ENCODE measurements at places on chromosomes 1 and 21.

- no peak for DNase-seq
Measured at GRCh38 chr1:63651161-63651701, 58.0 kb downstream of the PGM1 start.

GRCh38 chr1:41487126-41488039 lies 2.9 kb upstream of the EDN2 start:
- no peak for DNase-seq

DNA sequence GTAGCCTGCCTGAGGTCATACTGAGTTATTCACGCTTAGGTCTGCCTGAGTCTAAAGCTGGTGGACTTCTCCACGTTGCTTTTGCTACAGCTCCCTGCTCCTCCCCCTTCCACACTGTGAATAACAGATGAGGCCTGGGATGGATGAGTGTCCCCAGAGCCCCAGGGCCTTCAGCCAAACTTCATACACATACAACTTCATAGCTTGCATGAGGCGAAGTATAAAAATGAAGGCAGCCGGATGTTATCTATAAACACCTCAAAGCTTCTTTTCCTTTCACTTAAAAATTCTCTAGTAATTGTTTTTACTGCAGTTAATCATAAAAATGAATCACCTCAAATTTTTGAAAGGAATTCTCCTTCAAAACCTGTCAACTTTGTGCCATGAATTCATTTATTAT lies 70.2 kb downstream of the DAB1 start:
- DNase-seq: no peak

- no peak for DNase-seq
Measured at GRCh38 chr21:14968821-14969220, 96.0 kb downstream of the NRIP1 start.

GRCh38 chr1:26189751-26190275 lies 589 bp upstream of the CATSPER4 start:
- DNase-seq: no peak

DNA sequence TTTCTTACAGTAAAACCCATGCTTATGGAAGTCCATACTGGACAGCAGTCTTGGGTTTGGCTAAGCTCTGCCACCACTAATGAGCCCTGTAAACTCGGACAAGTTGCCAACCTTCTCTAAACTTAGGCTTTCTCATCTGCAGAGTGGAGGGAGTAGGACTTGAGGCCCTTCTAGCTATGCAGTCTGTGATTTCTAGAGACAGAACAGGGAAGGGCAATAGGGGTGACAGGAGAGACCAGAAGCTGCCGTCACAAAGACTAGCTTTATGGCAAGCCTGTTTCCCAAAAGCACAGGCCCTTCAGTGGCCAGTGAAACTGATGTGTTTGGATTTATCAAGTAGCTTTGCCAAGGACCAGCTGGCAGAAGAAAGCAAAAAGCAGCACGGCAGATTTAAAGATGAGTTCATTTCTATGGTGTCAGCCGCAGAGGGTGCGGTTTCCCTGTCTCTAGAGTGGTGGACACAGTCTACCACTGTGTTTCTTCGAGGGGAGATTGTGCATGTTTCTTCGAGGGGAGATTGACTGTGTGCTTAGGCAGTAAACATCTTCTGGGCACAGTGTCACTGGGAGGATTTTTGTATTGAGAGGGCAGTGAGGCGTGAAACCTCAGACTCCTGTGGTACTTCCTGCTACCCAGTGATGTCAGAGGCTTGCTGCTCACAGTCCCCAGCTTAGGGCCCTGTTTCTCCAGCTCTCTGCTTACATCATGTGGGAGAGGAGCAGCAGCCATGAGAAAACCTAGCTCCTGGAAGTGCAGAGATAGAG lies 119.0 kb downstream of the ROR1 start:
- no peak for DNase-seq

DNA sequence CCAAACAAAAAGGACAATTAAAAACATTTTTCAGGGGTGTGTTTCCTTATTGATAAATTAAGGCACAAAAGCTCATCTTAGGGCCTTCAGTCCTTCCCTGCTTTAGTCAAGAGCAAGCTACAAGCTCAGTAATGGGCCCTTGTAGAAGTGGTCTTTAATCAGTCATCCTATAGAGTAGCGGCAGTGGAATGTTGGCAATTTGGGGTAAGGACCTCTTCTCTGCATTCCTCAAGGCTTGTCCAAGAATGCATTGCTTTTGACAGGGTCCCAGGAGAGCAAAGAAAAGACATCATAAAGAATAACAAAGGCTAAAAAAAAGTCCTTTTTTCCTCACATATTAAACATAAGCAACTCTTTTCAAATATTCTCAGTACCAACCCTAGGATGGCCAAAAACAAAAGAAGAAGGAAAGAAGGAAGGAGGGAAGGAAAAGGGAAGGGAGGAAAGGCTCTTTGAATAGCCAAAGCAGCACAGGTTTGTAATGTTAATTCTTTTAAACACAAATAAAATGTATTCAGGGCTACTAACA lies 27.3 kb upstream of the CAMK1G start:
- no peak for DNase-seq

- peak; percentile 54 for DNase-seq
Measured at GRCh38 chr1:39115271-39116110, 89.0 kb upstream of the MACF1 start.

- no peak for DNase-seq
Measured at GRCh38 chr1:159548126-159548525, 12.3 kb upstream of the OR10J5 start.

DNA sequence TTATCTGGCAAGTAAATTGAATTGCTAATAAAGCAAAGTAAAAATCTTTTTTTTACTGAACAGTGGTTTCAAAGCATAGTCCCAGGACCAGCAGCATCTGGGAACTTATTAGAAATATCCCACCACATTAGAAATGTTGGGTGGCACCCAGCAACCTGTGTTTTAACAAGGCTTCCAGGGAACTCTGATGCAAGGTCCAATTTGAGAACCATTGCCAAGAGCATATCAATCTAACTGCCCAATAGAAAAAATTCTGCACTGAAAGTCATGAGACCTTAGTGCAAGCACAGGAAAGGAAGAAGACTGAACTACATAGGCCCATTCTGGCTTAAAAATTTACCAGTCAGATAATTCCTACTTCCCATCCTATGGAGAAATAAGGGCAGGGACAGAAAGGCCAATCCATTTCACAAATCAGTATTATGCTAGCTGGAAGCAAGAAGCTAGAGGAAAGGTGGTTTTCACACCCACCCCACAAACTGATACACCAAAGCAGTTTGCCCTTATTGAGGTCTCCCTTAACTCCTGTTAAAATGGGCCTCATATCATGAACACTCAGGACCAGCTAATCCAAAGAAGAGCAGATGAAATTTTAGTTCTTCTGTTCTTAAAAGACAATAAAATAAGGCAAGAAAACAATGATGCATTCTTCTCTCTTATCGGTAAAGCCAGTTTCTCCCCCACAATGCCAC lies 17.5 kb upstream of the C1orf105 start:
- no peak for DNase-seq

- DNase-seq: no peak
Measured at GRCh38 chr1:182610606-182611194, 6.5 kb upstream of the RGS16 start.

DNA sequence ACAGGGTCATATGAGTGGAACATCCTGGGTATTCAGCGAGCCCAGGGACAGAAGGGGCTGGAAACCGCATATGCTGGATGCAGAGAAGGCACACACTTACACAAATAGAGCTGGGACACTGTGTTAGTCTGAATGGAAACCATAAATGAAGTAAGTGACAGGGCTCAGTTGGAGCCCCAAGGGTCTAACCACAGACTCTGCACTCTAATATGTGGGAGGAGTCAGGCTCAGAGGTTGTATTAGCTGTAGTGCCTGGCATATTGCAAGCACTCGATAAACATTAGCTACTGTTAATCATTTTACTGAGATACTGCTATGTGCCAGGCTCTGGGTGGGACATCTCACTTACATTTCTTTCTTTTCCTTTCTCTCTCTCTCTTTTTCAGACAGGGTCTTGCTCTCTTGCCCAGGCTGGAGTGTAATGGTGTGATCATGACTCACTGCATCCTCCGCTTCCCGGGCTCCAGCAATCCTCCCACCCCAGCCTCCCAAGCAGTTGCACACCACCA lies 6.5 kb upstream of the OLIG1 start:
- no peak for DNase-seq

DNA sequence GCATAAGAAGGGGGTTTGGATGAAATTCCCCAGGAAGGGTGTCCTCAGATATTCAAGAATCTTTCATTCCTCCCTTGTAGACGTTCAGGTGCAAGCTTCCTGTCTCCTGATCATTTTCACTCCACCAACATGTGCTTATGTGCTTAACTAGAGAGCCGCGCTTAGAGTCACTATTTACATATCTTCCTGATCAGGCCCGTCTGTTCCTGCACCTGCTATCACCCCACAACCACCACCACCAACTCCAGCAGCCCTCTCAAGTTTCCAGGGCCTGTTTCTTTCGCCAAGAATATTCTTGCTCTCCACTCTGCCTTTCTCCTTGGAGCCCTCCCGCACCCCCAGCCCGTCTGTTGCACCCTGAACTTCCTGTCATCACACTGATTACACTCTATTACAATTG lies 113.4 kb downstream of the SPSB1 start:
- no peak for DNase-seq

GRCh38 chr1:15727021-15727420 lies 9.0 kb upstream of the SLC25A34 start:
- DNase-seq: no peak

- DNase-seq: no peak
Measured at GRCh38 chr21:42850866-42851391, 28.4 kb downstream of the WDR4 start.

DNA sequence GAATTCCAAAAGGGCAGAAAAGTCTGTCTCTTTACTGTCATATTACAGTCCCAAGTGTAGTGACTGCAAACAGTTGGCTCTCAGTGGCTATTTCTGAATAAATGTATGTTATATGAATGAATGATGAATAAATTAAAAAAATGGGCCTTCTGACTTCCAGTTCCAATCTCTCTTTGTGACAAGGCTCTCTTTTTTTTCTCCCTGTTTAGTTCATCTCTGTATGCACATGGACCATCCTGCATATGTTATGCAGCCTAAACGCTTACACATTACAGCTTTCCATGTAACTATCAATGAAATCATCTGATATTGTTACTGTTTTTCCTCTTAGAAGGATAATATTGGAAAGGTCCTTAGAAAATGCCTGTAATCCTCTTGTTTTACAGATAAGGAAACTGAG lies 363.0 kb downstream of the NUF2 start:
- no peak for DNase-seq

DNA sequence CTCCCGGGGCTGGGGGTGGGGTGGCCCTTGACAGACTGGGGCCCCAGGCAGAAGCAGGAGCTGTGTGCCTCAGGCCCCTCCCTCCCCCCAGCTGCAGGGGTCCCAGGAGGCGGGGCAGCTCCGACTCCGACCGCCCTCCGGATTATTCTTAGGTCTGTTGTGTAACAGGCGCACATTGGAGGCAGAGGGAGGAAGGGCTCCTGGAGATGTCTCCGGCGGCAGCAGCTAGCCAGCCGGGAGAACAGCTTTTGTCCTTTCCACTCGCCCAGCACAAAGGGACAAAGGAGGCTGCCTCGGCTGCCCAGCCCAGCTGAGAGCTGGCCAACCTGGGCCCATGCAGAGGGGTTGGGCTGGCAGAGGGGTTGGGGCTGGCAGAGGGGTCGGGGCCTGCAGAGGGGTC lies 29.7 kb upstream of the PLCH2 start:
- DNase-seq: no peak

DNA sequence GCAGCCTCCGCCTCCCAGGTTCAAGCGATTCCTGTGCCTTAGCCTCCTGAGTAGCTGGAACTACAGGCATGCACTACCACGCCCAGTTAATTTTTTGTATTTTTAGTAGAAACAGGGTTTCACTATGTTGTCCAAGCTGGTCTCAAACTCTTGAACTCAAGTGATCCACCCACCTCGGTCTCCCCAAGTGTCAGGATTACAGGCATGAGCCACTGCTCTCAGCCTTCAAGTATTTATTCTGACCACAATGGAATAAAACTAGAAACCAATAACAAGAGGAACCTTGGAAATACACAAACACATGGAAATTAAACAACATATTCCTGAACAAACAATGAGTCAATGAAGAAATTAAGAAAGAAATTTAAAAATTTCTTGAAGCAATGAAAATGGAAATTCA lies 32.7 kb upstream of the DR1 start:
- no peak for DNase-seq

GRCh38 chr1:12502336-12503109 lies 115.5 kb downstream of the DHRS3 start:
- DNase-seq: no peak

DNA sequence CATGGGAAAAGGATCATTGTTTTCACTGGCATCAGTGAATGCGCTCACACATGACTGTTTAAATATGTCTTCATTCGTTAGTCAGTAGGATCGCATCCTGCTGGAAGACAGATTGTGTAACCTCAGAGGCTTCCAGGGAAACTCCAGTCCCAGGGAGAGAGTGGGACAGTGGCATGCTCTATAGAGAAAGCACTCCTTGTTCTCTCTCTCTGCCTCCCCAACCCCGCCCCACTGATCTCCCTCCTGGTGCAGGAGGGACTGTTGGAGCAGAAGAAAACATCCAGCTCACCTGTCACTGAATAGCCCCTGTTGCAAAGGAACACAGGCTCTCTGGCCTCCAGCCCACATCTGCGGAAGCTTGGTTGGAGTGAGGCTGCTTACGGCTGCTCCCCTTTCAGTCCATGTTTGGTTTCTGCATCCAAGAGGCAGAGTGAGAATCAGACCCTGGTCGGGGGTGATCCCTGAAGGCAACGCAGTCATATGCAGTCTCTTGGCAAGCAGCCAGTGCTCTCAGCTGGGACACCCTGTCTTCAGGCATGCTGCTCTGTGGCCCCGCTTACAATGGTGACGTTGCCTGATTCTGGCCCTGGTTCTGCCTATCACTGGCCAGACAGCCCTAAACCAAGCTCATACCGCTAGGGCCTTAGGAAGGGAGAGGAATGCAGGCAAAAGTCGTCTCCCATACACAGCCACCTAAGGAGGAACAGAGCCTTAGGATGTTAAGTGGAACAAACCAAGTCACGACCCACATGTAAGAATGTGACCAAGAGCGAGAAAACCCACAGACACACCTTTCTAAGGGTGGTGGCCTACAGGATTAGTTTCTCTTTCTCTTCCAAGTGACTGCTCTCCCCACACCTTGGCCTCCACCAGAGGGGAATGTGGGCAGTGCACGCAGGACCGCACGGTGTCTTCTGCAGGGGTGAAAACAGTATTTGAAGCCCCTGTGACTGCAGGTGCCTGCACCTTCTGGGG lies 39.7 kb downstream of the BACE2 start:
- no peak for DNase-seq
